Activated CD4-positive, CD25-positive, alpha-beta regulatory T cell treated with anti-CD3 and anti-CD28 coated beads, Interleukin-2, amount 50 U/mL, for 24 hours (primary cell): ENCODE measurements at places on chromosomes 16 and 17.

GRCh38 chr17:44007346-44008204, 3.2 kb downstream of the NAGS start:
- ATAC-seq = no peak

- peak; percentile 83 for ATAC-seq
Observed at GRCh38 chr17:74325743-74326379, at the start of gene KIF19. KIF19 (plus strand) TSS chr17:74326226; CDS start chr17:74326350, 124 bp downstream.

GRCh38 chr16:56317998-56318826, 107.1 kb downstream of the AMFR start:
- ATAC-seq = peak; percentile 80

DNA sequence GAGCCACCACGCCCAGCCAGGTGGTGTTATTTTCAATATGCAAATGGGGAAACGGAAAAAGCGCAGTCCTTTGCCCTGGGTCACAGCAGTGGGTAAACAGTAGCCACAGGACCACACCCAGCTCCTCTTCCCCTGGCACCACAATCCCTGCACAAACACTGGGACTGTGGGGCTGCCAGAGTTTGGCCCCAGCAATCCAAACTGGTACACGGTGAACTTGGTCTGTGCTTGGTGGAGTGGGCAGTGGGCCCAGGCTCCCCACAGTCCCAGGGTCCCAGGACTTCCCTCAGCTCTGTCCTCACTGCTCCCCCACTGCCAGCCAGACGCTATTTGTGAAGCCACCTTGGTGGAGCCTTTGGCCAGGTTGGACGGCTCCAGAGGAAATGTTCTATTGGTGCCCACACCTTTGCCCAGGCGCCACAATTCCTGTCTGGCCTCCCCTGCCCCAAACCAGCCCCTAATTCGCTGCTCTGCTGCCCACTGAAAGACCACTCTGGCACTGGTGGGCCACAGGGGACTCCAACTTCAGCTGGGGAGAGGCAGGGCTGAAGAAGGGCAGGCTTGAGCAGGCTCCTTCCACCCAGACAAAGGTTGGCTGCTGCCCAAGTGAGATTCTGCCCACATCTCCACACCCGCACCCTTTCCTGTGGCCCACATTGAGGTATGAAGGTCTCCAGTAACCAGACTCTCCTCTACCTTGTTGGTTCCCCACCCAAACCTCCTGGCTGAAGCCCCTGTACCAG, 2.1 kb downstream of the CHAD start:
- ATAC-seq = no peak

DNA sequence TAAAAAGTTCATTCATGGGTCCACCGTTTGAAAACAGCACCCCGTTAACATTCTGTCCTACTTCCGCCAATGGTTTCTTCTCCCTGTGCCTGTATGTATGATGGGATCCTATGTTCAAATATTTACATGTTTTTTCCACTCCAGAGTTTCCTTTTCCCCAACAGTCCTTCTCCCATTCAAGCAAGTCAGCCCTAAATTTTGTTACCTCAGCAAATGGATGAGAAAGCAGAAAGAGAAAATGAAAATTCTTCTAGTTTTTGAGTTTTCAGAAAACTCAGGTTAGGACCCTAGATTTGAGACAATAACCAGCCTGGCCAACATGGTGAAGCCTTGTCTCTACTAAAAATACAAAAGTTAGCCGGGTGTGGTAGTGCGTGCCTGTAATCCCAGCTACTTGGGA, 3.5 kb upstream of the ERN2 start:
- ATAC-seq = no peak

DNA sequence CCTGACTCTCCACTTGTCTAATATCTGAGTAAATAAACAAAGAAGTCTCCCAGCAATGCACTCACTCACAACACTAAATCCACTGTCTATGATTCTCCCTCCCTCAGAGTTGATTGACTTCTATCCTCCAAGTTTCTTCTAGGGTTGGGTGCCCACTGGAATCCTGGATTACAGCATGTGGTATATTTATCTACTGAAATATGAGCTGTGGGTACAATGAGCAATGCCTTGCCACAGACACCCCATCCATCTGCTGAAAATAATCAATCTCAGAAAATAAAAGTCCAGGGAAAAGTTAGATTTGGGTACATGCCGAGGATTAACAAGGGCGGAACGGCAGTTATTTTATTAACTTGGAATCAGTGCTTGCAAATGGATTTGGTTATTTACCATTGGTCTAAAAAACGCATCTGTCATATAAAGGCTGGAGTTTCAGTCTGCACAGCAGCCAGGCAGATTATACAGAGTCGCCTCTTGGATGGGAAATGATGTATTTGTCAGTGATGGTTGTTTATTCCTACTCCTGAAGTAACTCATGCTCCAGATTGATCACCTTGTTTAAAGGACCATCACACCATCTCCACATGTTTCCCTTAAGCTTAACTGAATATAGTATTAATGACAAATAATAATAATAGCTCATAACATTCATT, 193.9 kb upstream of the SOX9 start:
- ATAC-seq = no peak

GRCh38 chr17:7437369-7437863, 1.9 kb upstream of the FGF11 start:
- ATAC-seq = no peak

- ATAC-seq = no peak
Observed at GRCh38 chr17:28478712-28479615, 5.5 kb downstream of the SLC13A2 start.

- no peak for ATAC-seq
Observed at GRCh38 chr16:20023190-20023589, 50.5 kb downstream of the GPR139 start.

DNA sequence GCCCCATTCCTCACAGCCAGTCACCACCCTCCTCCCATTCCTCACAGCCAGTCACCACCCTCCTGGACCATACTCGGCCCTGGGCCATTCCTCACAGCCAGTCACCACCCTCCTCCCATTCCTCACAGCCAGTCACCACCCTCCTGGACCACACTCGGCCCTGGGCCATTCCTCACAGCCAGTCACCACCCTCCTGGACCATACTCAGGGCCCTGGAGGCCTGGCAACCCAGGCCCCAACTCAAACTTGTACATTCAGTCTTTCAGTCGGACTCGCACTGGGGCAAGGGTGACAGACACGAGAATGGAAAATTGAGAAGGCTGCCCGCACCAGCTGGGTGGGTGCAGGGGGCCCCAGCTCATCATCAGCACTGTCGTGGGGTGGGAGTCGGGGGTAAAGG, 30.4 kb upstream of the FOXK2 start:
- ATAC-seq = no peak

DNA sequence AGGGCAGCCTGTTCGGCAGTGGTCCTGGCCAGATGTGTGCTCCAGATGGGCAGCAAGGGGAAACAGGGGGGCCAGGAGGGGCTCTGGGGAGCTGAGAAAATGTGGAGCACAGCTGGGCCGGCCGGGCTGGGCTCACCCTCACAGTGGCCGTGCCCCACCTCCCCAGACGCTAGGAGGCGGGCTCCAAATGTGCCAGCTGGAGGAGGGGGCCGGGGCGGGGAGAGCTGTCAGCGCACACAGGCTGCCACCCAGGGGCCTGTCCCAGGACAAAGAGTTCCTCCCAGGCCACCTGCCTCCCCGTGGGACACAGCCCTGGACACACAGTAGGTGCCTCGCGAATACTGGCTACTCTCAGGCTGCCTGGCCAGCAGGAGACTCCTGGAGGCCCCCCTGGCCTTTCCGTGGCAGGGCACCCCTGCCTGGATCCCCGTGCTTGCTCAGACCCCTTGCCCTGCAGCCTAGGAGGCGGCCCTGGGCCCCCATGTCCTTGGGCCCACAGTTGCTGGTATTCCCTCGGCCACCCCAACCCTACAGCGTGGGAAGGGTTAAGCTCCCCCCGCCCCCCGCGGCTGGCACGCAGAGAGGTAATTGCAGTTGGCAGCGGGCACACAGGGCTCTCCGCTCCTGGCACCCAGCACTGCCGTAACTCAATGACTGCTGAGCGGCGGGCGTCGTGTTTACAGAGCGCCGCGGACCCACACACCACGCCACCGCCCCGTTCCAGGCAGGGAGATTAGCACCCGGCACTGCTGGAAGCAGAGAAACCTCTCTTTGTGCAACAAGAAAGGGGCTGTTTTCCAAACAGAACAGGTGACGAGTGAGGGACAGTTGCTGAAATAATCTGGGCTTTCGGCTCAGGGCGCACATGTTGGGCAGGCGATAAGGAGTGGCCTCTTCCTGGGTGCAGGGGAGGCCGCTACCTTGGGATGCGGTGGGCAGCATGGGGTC, 32.2 kb downstream of the BAHCC1 start:
- ATAC-seq = peak; percentile 8

GRCh38 chr17:81131486-81132196, 33.7 kb upstream of the PVALEF start:
- no peak for ATAC-seq
